Suprapubic skin (tissue), 4 donors: ENCODE measurements at places on chromosomes 7 and 10. TPM values are rescaled to one million over a fixed set of nuclear protein-coding genes. Genes with fewer than 3 reads are reported as not detected.

GRCh38 chr10:44413416-44413815 lies 28.5 kb upstream of the CXCL12 start:
- DNase-seq: no peak

DNA sequence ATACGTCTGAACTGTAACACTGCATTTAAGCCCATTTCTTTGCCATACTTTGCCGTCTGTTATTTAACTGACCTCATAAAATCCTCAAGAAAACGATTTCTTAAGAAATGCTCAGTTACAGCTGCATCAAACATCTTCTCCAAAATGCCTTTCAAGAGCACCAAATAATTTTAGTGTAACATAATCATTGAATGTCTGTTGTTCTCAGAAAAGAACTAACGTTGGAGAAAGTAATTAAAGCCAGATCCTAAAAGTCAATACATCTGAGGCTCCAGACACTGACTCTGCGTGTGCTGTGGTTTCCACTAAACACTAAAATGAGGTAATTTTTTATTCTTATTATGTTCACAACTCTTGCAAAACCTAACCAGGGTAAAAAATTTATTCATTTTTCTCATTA lies 63.7 kb upstream of the LRRC17 start:
- no peak for DNase-seq

- DNase-seq: no peak
Observed at GRCh38 chr10:34386921-34387320, 428.2 kb downstream of the PARD3 start.

DNA sequence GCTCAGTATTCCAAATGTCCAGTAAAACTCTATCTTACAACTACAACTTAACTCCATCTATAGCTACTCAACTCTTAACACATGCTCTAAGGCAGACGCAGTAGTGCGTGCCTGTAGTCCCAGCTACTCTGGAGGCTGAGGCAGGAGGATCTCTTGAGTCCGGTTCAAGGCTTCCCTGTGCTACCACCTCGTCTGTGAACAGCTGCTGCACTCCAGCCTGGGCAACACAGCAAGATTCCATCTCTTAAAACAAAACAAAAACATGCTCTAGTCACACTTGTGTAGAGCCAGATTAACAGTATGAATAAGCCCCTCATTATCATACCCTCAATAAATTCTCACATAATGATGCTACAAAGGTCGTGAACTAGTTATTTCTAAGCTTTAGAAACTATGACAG lies 3.6 kb downstream of the BAZ1B start:
- DNase-seq: no peak

GRCh38 chr7:2471396-2471795 lies 4.8 kb downstream of the GRIFIN start:
- no peak for DNase-seq

- no peak for DNase-seq
Observed at GRCh38 chr10:4073912-4074311, 288.9 kb upstream of the KLF6 start.

Gene PBLD
- 1.4 TPM for total RNA-seq

Gene C10orf62
- total RNA-seq: not detected

Gene NPY4R
- total RNA-seq: 0.76 TPM

Gene FAM237B
- not detected for total RNA-seq

Gene LUC7L2
- total RNA-seq: 51.6 TPM
